Natural killer cell (primary cell): ENCODE measurements at places on chromosomes 1 and 21. TPM values are rescaled to one million over a fixed set of nuclear protein-coding genes. Genes with fewer than 3 reads are reported as not detected.

GRCh38 chr21:41961282-41961701, 7.5 kb upstream of the C2CD2 start:
- no peak for DNase-seq

Gene PRR9
- total RNA-seq: not detected

GRCh38 chr1:150813028-150813707, 5.1 kb upstream of the CTSK start:
- no peak for DNase-seq

GRCh38 chr1:54887665-54888071, 673 bp upstream of the DHCR24 start:
- DNase-seq: no peak

Gene CD244
- total RNA-seq: 193 TPM

- no peak for DNase-seq
Measured at GRCh38 chr1:235971020-235971419, 93.9 kb downstream of the NID1 start.

- DNase-seq: no peak
Measured at GRCh38 chr1:58035523-58035922, 511.0 kb downstream of the OMA1 start.

- DNase-seq: peak; percentile 86
Measured at GRCh38 chr21:17780539-17780938, 38.6 kb downstream of the C21orf91 start.

- no peak for DNase-seq
Measured at GRCh38 chr1:172203902-172204301, 216.6 kb upstream of the C1orf105 start.

Gene SLC45A3
- total RNA-seq: 28.8 TPM

DNA sequence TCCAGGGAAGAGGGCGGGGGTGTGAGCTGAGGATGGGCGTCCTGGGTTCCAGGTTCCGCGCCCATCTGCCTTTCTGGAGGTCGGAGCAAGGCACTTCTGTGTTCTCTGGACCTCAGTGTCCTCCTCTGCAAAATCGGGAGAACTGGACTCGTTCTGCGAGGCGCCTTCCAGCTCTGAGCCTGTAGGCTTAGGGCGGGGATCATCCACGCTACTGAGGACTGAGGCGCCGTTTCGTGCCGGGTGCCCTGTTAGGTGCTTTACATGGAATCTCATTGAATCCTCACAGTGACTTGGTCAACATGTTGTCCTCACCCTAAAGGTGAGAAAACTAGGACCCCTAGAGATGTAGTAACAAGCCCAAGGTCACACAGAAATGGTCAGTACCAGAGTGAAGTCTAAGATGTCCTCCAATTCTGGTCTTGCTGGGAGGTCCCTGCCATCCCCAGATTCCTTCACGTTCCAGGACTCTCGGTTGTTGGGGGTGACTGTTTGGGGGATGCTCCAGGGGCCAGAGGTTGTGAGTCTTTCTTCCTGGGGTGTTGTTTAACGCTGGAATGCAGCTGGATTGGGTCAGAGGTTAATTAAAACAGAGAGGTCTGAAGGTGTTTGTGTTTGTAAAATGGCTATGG, 677 bp downstream of the PRKAA2 start:
- no peak for DNase-seq

DNA sequence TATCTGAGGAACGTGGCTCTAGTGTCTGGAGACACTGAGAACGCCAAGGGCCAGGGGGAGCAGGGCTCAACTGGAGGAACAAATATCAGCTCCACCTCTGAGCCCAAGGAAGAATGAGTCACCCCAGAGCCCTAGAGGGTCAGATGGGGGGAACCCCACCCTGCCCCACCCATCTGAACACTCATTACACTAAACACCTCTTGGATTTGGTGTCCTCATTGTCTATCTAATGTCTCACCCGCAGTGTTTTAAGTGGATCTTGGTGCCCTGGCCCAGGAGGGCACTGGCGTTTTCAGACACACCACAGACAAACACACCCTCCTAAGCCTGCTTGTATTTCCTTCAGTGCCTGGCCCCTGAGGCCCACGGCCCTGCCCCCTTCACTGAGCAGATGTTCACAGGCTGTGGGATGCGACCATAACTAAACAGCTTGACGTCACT, 2.2 kb upstream of the FALEC start:
- no peak for DNase-seq

DNA sequence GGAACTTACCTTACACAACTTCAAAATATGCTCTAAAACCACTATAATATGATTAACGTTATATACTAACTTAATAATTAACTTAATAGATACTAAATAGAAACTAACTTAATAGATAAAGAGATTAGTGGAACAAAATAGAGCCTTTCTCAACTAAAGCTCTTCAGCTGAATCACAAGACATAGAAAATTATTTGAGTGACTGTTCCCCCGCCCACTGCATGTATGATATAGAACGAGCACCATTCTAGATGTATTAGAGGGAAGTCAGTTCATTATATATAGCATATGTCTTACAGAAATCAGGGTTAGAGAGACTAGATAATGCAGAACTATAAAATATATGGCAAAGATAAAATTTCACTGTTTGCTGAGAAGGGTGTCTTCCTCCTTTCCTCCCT, 16.3 kb downstream of the LYPLAL1 start:
- no peak for DNase-seq

Gene KCNQ4
- 0.45 TPM for total RNA-seq

Gene TRIM67
- total RNA-seq: not detected

Gene CD247
- 1,309 TPM for total RNA-seq

DNA sequence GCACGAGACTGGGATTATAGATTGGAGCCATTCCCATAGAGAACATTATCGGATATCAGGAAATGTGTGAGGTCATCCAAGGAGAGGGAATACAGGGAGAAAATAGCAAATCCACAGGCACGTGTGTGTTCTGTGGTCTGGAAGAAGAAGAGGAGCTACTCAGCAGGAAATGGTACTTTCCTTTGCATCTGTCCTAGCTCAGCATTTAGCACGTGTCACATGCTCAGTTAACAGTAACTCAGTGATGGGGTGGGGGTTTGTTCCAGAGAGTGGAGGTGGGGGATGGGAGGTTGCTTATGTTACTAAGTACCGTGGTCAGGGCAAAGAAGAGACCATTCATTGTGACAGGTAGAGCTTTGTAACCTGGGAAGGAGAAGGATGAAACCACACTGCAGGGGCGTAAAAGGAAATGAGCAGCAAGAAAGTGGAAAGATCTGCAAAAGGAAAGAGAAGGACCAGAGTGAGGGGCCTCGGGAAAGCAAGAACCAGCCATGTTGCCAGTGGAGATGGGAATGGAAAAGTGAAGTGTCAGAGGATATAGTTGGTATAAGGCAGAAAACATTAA, 100.4 kb downstream of the ATP5PO start:
- DNase-seq: no peak

DNA sequence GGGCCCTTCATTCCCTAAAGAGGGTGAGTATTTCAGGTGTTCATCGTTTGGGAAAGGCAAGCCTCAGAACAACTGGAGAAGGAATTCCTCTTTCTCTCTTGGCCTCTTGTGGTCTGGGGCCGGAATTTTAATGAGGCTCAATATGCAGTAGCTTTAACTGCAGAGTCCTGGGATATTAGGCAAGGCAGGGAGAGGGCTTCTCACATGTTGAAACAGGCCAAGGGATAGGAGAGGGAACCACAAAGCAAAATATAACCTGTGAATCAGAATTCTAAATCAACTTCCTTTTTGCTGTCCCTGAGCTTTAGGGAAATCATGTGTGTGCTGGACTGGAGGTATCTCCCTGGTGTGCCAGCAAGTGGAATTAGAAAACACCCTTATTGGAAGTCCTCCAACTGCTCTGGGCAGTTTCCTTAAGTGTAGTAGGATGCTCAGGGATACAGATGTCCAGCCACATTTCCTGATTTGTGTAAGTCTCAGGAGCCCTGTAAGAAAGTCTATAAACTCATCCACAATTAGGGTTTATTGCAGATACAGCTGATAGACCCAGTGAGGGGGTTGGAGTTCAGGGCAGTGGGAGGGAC, 215.8 kb upstream of the ZRANB2 start:
- DNase-seq: no peak

Gene SPRR1B
- total RNA-seq: not detected

Gene TIE1
- total RNA-seq: 4.5 TPM

Gene OPRD1
- total RNA-seq: not detected

Gene ADGRB2
- total RNA-seq: 7.6 TPM
